ENCODE measurements at places on chromosomes 12 and 14.

DNA sequence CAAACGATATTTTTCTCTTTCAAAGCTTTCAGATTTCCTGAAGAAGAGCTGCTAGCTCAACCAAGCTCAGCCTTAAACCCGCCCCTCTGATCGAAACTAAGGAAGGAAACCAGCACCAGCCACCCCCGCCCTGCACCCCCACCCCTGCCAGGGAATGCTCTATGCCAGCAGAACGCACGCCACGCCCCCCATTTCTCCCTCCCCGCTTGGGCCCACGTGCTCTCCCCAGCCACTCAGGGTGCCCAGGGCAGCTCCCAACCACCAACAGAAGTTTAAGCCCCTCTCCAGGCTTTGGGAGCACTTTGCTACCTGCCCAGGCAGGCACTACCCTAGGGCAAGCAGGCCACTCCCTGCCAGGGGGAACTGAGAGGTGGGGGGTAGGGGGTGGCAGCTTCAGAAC is 18.8 kb upstream of the KRT78 start:
- DNase-seq, result no peak

GRCh38 chr14:86357876-86358275 is 827.9 kb downstream of the FLRT2 start:
- DNase-seq, result no peak

GRCh38 chr12:84412226-84412625 is 500.4 kb downstream of the SLC6A15 start:
- DNase-seq, result no peak

- no peak for DNase-seq
Measured at GRCh38 chr12:100484891-100485471, 11.3 kb downstream of the NR1H4 start.

GRCh38 chr12:45292486-45293195 is 76.7 kb downstream of the ANO6 start:
- no peak for DNase-seq

- DNase-seq, result no peak
Measured at GRCh38 chr12:67354966-67355365, 85.8 kb downstream of the CAND1 start.

GRCh38 chr12:57096748-57097553 is 8.0 kb downstream of the NAB2 start:
- DNase-seq, result no peak

DNA sequence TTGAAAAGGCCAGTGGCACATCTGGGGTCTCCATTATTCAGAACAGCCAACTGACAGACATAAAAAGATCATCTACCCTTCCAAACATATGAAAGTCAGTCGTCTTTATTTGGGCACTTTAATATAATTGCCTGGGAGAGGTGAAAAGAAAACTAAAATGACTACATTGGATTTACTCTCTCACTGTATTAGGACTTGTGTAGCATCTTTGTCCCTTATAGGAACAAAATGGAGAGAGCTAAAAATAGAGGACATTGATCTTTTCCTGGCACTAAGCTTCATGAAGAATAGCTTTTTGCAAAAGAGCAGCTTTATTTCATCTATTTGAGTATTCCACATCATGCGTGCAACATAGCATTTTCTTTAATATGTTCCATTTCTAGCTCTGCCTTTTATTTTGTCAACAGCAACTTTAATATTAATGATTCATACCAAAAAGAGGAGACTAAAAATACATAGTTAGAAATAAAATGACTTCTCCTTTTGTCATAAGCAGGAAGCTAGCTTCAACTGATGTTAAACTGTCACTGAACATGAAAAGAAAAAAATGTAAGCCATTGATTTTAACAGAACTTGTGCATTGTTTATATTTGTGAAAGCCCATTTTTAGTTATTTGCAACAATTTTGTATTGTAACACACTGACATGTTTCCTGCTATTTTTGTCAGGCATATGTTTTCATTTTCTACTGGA is 254.6 kb downstream of the SEC23A start:
- DNase-seq, result no peak

GRCh38 chr12:2177003-2177402 is 124.2 kb downstream of the CACNA1C start:
- DNase-seq, result no peak

- no peak for DNase-seq
Measured at GRCh38 chr14:70618314-70618713, 17.9 kb upstream of the MED6 start.

DNA sequence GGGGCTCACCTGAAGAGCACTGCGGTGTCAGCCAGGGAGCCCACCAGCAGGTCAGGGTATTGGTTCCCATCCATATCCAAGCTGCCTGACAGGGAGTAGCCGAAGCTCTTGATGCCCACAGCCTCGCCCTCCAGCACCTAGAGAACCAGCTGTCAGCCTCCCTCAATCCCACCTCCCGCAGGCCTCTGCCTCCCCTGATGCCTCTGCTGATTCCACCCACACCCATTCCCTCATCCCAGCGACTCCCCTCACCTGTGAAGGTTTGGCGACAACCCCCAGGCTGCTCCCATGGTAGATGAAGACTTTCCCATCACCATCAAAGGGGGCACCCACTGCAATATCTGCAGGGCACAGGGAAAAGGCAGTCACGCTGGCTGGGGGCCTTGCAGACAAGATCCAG is 10.0 kb downstream of the ITGA7 start:
- DNase-seq, result no peak

DNA sequence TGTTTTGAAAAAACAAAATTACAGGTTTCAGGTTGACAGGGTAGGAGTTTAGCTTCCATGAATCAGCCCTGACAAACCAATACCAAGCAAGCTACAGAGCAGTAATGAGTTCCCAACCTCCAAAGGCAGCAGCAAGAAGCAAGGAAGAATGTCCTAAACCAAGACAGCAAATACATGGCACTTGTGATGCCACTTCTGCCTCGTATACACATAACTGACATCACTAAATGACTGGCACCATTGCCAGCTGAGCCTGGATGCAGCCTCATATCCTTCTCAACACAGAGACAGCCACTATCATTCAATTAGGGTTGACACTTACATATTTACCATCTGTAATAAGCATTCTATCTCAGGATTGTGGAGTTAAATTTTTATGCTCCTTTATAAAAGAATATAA is 35.0 kb upstream of the MDM1 start:
- no peak for DNase-seq

DNA sequence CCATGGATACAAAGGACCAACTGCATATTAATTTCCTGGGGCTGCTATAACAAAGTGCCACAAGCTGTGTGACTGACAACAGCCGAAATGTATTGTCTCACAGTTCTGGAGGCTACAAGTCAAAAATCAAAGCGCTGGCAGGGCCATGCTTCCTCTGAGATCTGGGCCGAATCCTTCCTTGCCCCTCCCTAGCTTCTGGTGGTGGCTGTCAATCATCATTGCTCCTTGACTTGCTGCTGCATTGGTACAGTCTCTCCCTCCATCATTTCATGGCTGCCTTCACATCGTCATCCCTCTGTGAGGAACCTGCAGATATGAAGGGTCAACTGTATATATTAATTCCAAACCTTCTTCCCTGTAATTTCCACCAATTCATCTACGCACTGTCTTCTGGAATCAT is 118.3 kb downstream of the EXOC5 start:
- no peak for DNase-seq

DNA sequence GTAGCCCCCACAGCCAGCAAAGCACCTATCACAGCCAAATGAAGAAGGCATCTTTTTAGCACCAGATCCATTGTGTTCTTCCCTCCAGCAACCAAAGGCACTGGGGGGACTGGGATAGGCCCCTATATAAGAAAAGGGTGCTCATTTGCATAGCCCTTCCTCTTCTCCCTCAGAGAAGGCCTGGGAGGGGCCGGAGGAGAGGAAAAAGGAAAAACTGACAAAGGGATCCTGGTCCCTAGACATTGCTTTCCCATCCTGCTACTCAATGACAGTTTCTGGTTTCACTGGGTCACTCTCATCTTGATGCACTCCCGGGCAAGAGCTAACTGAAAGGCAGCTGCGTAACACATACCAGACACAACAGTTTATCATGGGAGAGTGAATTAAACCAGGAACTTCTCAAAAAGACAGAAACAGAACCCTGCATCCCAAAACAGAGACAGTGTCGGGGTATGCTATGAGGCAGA is at the start of gene PMEL:
PMEL (minus strand) TSS at position 102 of the 467 bp plus-strand sequence; CDS start at position 71, 31 bp downstream.
- no peak for DNase-seq

DNA sequence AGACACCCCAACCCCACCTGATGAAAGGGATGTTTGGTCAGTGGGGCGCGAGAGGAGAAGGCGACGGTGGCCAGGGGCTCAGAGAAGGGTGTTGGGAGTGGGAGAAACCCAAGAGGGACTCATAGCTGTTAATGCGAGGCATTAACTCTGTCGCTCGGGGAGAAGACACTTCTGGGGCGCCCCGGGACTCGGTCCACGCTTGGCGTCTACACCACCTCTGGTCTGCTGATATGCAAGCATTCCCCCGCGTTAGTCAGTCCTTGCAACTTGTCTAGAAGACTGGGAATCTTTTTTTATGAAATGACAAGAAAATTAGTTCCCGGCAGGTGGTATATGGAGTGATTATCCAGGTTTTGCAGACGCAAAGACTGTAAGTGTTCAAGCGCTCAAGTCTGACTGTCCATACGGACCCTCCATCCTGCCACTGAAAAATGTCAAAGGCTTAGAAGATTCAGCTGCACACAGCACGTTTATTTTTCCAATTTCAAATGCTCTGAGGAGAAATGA is 360 bp upstream of the SLC35F4 start:
- DNase-seq, result no peak

DNA sequence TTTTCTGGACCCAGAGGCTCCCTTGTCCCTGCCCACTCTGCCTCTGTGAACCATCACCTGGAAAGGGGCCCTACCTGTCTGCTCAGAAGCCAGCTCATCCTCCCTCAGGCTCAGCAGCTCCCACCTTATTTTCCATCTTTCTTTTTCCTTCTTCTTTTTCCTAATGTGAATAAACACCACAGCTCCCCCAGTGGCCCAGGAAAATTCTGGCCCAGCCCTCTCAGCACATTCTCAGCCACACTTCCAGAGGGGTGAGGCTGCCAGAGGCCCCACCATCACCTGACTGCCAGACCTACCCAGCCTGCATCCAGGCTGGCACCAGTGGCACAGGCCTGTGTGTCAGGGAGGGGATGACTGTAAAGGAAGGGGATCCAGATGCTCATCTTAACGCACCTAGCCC is 23.0 kb downstream of the ZFHX2 start:
- no peak for DNase-seq

DNA sequence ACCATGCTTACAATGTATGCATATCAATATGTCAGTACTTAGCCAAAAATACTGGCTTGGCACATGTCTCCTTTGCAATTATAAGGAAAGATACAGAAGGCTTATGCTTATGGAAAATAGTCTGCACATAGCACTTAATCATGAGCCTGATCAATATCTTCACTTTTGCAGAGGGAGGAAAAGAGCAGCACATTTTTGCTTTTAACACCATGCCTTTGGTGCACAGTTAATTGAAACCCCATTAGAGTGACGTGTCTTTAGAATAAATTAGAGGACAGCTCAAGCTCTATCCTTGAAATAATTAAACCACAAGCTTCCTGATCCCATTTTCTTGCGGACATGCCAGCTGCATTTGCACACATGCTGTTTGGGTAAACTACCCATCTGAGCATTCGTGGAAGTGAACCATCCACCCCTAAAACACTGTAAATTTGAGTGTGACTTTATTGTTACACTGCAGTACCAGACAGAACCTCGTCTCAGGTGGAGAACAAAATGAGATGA is 839.9 kb upstream of the MGAT4C start:
- DNase-seq, result no peak

DNA sequence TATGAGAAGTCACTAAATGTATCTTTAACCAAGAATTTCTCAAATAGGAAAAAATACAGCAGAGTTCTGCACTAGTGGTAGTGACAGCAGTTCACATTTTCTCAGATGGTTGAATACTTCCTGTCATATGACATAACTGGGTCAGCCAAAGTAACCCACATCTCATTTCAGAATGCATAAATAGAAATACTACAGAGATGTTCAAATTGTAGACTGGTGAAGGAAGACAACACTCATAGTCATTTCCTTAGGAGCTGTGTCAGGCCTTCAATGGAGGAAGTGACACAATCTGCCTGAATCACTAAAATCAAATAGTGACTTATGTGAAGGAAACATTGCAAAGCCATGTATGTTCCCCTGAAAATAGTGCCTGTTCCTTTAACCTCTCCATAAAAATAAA is 32.4 kb downstream of the FERMT2 start:
- peak; percentile 4 for DNase-seq

- DNase-seq, result no peak
Measured at GRCh38 chr12:6507102-6507998, 13.4 kb downstream of the NCAPD2 start.

DNA sequence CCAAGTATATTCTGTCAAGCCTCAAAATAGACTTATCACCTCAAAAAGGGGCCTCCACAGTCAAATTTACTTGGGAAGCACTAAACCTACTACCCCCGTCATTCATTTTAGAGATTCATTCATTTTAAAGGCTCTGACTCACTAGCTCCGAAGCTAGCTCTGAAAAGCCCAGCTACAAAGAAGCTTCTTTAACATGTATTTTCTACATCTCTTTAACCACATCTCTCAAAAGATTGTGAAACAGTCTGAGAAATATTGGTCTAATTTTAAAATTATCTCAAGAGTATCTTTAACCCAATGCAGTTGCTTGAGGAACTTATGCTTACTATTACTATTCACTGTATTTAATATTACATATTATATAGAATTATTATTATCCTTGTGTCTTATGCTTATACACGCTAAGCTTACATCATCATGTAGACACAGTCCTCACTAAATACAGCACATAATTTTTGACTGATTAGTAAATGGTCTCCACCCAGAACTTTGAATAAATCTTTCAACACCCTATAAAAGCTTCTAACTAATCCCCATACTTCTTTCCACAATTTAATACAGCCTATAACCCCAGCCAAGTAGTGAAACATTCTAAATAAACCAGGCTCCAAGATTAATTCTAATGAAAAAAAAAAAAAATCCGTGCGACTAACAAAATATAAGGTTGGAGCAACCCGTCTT is 7.8 kb downstream of the NT5DC3 start:
- DNase-seq, result no peak

GRCh38 chr12:89468648-89469326 is 55.8 kb downstream of the GALNT4 start:
- no peak for DNase-seq

GRCh38 chr12:102107970-102108369 is 11.9 kb downstream of the NUP37 start:
- DNase-seq, result no peak
